ENCODE measurements at places on chromosomes 5 and 9.

- DNase-seq = no peak
Measured at GRCh38 chr9:8114826-8115225, 315.2 kb upstream of the DMAC1 start.

DNA sequence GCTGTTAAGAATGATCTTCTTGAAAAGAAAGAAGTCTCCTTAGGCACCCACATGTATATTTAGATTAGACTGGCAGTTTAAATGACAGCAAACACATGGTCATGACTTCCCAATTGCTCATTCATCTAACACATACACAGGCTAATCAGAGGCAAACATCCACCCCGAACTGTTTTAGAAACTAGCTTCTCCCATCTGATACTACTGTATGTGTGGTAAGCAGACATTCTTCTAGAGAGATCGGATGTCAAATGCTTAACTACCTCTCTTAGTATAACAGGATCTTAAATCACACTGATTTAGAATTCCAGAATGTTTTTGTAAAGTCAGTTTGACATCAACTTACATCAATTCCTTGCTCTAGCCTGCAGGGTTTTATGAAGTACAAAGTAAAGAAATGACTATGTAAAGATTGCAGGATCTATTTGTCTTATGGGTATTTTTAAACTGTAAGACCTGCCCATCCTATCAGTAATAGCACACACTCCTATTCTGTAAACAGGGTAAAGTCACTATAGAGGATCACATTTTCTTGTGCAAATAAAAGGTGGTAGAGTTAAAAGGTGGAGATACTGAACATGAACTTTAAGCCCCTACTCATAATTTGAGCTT is 239.7 kb downstream of the MLLT3 start:
- no peak for DNase-seq

- DNase-seq = no peak
Measured at GRCh38 chr5:157342822-157343402, 77.0 kb downstream of the CYFIP2 start.

GRCh38 chr5:156883316-156883875 is 33.3 kb downstream of the PPP1R2B start:
- DNase-seq = no peak

GRCh38 chr5:40775085-40775845 is 19.5 kb upstream of the TTC33 start:
- DNase-seq = no peak

DNA sequence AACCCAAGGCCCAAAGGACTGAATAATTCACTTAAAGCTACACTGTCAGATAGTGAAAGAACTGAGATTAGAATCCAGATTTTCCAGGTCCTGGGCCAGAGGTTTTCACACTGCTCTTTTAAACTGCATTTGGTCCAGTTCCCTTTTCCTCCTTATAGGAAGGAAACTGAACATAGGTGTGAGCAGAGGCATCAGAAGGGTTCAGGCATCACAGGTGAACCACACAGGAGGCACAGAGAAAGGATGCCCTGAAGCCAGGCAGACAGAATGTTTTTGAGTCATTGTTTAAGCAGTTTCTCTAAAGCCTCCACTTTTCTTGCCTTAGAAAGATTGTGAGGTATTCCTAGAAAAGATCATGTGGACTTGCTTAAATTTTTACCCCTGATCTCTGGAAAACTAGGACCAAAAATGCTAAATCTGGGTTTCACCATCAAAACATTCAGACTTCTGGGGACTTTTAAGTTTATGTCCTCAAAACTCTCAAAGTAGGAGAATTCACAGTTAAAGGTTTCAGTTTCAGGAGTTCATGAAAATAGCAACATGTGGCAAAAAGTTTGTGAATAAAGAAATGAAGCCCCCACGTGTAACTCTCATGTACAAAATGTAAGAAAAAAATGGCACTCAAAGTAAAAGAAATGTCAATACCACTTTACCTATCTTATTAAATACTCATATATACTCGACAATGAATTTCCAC is 386.1 kb downstream of the NTRK2 start:
- no peak for DNase-seq

DNA sequence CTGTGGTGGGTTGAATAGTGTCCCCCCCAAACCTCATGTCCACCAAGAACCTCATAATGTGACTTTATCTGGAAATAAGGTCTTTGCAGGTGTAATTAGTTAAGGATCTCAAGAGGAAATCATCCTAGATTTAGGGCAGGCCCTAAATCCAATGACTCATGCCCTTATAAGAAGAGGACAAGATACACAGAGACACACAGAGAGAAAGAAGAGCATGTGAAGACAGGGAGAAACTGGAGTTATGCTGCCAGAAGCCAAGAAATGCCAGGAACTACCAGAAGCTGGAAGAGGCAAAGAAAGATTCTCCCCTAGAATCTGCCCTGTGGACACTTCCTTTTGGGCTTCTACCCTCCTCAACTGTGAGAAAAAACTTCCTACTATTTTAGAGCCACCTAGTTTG is 8.8 kb downstream of the FAM13B start:
- no peak for DNase-seq

DNA sequence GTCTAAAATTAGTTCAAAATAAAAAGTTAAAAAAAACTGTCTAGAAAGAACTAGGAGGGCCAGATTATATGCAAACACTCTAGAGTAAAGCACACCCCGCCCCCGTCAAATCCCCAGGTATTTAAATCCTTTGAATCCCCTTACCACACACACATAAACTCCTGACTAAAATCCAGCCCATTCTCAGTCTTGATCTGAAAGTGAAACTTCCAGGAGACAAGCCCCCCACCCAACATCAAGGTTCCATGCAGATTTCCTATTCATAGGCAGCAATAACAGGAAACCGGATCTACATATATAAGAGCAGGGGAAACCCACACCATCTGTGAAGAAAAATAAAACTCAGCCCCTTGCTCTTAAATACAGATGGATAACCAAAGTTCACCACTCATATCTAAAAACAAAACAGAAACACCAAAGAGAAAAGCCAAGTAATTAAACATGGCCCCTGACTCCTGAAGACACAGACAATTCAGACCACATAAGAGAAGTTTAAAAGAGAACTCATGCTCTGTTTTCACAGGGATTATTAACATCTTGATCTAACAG is 42.3 kb downstream of the MARCHF3 start:
- no peak for DNase-seq

- no peak for DNase-seq
Measured at GRCh38 chr5:169024421-169024820, 276.5 kb downstream of the SLIT3 start.

GRCh38 chr5:90093751-90094485 is 315.6 kb downstream of the CETN3 start:
- no peak for DNase-seq

DNA sequence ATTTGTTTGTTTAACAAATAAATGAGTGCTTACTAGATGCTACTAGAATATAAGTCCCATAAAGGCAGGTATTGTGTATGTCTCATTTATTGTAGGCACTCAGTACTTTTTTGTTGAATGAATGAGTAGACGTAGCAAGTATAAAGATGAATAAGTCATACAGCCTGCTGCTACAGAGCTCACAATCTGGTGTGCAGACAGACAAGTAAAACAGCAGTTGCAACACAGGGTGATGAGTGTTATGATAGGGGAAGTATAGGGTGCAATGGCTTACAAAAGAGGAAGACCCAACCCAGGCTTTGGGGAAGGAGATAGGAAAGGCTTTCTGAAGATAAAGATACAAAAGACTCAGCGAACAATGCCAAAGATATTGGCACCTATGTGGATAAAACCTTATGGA is 47.7 kb downstream of the SH3RF2 start:
- DNase-seq = no peak

- DNase-seq = no peak
Measured at GRCh38 chr5:121199216-121199999, 652.3 kb upstream of the FTMT start.

- DNase-seq = no peak
Measured at GRCh38 chr5:56746553-56747339, 68.6 kb upstream of the MAP3K1 start.

DNA sequence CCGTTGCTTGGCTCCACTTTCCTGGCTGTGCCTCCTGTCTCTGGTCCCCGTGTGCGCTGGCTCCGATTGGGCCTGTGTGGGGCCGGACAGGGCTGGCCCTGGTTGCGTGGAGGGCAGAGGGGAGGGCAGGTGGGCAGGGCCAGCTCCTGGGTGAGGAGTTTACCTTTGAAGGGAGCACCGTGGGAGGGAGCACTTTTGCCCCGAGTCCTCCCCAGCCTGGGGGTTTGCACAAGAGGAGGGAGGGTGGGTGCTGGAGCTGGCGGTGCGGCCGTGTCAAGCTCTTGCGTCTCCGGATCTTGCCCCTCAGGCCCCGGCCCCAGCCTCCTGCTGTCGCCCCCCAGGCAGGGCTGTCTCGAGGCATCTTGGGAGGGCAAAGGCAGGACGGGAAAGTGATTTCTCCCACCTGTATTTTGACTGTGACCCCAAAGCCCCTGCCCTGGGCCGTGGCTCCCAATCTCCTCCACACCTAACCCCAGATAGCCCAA is 48.3 kb upstream of the EXOC3 start:
- DNase-seq = no peak

DNA sequence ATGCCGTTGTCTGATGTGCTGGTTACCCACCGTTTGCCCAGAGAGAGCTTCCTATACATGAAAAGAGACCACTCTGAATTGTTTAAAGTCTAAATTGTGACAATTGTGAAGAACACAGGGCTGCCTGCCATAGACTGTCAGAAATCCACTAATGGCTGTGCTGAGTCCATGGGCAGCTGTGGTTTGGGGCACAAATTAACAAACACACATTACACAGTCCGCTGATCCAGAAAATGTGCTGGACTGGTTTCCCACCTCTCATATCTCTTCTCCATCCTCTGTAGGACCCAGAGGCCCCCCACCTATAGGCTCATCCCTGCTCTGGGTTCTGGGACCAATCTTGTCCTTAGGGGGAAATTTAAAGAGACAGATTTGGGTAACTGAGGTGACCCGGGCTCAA is 19.0 kb upstream of the LIFR start:
- no peak for DNase-seq

DNA sequence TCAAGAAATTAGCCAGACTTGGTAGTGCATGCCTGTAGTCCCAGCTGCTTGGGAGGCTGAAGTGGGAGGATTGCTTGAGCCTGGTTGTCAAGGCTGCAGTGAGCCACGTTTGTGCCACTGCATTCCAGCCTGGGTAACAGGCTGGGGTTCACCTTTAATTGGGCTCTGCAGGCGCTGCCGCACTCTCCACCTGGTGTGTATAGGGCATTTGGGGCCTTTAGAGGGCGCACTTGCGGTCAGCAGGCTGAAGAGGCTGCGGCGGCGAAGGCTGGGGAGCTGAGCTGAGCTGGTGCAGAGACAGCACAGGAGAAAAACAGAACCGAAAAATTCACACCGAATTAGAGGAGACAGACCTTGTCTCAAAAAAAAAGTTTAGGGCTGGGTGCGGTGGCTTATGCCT is 31.2 kb downstream of the CDK7 start:
- no peak for DNase-seq

DNA sequence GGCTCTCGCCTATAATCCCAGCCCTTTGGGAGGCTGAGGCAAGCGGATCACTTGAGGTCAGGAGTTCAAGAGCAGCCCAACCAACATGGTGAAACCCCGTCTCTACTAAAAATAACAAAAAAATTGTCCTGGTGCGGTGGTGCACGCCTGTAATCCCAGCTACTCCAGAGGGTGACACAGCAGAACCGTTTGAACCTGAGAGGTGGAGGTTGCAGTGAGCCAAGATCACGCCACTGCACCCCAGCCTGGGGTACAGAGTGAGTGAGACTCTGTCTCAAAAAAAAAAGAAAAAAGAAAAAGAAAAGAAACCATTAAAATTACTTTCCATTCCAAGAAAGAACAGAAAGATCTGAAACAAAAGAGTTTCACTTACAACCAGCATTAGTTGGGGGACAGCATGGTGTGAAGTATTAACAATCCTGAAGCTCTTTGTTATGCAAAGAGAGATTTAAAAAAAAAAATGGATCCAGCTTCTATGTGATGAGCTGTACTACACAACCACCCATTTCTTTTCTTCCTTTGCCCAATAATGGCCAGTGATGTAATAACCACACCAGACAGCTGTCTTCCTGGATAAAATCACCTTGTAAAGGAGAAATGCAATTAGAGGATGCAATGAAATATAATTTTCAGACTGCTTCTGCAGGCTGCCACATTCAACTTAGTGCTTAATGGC is 76.9 kb downstream of the MED27 start:
- DNase-seq = no peak

DNA sequence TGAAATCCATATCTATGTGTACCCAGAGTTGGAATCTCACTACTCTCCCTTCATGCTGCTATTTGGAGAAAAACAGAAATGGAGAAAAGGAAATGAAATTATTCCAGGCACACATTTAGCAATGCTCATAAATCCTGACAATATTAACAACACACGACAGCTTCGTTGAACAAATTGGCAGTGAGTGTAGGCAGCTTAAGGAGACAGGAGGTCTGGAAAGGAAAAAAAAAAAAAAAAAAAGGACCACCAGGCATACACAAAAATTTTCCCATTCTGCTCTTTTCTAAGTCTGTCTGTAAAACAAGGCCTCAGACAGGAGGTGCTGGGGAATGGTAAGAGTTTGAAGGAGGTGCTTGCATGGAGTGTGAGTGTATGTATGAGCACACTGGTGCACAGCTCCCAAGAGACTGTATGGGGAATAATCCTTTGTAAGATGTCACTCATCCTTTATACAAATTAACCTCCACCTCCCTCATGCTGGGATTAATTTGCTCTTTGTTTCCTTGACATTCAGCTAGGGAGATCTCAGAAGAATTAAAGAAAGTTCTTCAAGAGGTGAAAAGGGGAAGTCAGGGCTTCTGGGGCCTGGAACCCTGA is 78.9 kb downstream of the ASTN2 start:
- no peak for DNase-seq

DNA sequence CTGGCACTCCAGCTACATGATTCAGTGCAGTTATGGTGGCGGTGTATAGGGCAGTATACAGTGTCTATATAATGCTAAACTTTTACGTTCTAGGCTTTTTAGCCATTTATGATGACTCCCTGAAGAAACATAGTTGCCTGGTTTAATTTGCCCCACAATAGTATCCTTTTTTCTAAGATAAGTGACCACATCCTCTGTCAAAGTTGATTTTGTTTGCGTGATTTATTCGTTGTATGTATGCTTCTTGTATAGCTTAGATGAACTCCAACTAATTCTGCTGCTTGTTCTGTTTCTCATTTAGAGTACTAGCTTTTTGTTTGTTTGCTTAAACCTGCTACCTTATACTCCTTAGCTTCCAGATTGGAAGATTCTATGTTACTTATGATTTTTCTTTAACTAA is 83.6 kb downstream of the ERMP1 start:
- DNase-seq = no peak

DNA sequence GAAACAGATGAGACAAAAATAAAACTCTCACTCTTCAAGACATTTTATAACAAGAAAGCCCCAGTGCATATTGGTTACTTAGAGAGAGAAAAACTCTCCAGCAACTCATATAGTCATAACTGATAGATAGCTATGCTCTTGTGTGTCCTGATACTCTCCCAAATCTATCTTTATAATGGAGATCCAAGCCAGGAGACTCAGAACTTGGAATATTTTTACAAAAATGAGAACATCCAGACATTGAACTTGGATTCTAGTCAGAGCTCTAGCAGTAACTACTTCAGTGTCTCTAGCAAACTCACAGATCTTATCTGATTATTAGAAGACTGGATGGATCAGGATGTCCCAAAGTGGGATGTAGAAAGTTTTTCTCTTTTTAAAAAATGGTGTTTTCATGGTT is 412.7 kb upstream of the BRINP1 start:
- DNase-seq = no peak

GRCh38 chr9:92760070-92760469 is 4.6 kb downstream of the BICD2 start:
- DNase-seq = no peak

GRCh38 chr5:998246-999031 is 10.2 kb upstream of the NKD2 start:
- DNase-seq = no peak

- DNase-seq = no peak
Measured at GRCh38 chr9:133614678-133615077, 5.5 kb upstream of the FAM163B start.

Data from stimulated activated CD8-positive, alpha-beta memory T cell treated with anti-CD3 and anti-CD28 coated beads, Interleukin-12 subunit alpha, Interleukin-12 subunit beta, amount 100 ng/mL, for 1 hour (primary cell).